Endothelial cell of umbilical vein (primary cell): ENCODE measurements at places on chromosomes 11 and 22. TPM values are rescaled to one million over a fixed set of nuclear protein-coding genes. Genes with fewer than 3 reads are reported as not detected.

PRSS23 gene
- 240 and 278 TPM in 2 replicates for total RNA-seq

ASCC2 gene
- 60.4 and 60.7 TPM in 2 replicates for total RNA-seq

DNA sequence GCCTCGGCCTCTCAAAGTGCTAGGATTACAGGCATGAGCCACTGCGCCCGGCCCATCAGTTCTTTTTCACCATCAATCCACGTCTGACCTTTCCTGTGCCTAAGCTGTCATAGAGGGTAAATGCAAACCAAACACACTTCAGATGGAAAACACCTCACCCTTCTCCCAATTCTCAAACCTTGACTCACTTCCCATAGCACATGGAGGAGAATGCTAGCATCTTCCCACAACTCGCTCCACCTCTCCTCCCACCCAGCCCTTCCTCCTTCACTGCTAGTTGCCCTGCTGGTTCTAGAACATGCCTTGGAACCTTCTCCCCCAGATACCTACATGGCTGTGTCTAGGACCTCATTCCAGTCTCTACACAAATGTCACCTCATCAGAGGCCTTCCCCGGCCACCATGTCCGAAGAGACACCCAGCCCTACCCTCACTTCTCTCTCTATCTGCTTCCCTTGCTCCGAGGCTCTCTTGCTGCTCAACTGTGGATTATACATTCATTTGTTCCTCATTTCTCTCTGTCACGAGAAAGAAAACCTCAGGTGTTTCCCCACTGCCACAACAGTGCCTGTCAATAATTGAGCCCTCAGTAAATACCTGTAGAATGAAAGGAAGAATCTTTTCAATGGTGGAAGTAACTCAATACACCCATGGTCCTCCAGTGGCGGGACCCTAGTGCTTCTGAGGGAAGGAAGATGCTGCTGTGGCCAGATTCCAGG is 21.3 kb upstream of the NCF4 start:
- peaks cover 5% of the 10 kb centered on the region for H3K27me3 ChIP-seq
- H3K36me3 ChIP-seq: no peaks in the 10 kb centered on the region
- DNase-seq: no peak
- H3K27ac ChIP-seq: no peak overlapping the region
- H3K4me3 ChIP-seq: no peak overlapping the region

GRCh38 chr11:104704888-104705287 is 193.4 kb downstream of the CASP12 start:
- peak; percentile 79 for DNase-seq
- no peak overlapping the region for H3K4me3 ChIP-seq
- H3K4me1 ChIP-seq: peaks cover 25% of the 10 kb centered on the region
- H3K27me3 ChIP-seq: no peaks in the 10 kb centered on the region

- no peak for DNase-seq
- H3K4me1 ChIP-seq: no peaks in the 10 kb centered on the region
- no peaks in the 10 kb centered on the region for H3K27me3 ChIP-seq
- no peaks in the 10 kb centered on the region for H3K36me3 ChIP-seq
Measured at GRCh38 chr11:34652191-34652973, 31.5 kb downstream of the EHF start.

GRCh38 chr22:44496844-44497217 is 1.2 kb downstream of the RTL6 start:
- peaks cover 2% of the 10 kb centered on the region for H3K36me3 ChIP-seq
- no peak overlapping the region for H3K4me3 ChIP-seq
